ENCODE measurements at places on chromosomes 3 and 15.

GRCh38 chr15:98547741-98548138 lies 100.6 kb upstream of the IGF1R start:
- no peak for DNase-seq

DNA sequence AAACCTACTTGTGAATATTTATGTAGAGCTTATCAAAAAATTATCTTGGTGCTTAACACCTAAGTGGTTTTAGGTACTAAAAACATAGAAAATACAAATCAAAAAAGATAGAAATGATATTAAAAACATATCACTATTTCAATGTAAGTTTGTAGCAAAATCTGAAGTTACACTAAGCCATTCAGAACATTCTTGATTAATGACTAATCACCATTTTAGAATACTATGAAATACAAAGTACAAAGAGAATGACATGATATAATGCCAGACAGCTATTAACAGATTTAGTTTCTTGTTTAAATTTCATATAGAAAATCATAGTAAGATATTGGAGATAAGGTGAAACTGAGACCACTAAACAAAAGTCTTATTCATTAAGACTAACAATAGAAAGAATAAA lies 169.7 kb upstream of the AGTR1 start:
- no peak for DNase-seq

DNA sequence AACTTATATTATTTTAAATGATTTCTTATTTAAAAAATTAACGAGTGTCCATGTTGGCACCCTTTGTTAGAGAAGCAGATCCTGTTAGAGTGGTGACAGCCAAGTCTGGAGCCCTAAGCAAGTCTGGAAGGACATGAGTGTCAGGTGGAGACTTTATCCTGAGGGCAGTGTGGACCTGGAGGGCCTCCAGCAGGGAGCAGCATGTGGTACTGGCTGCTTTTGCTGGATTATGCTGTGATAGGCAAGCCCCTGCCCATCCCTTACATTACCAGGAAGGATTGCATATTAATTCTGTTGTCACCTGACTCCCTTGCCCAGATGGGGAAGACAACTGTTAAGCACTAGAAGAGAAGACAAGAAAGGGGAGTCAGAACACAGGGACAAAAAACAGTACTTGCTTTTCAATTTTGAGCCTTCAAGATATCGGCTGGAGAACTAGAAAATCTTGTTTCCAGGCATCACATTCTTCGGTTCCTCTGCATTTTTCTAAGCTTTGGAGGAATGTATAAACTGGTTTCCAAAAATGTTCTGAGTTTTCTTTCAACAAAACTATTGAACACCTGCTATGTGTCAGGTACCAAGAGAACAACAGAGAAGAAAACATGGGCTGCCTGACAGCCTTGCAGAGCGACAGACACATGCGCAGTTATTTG lies 22.7 kb downstream of the ZNF860 start:
- DNase-seq: no peak

DNA sequence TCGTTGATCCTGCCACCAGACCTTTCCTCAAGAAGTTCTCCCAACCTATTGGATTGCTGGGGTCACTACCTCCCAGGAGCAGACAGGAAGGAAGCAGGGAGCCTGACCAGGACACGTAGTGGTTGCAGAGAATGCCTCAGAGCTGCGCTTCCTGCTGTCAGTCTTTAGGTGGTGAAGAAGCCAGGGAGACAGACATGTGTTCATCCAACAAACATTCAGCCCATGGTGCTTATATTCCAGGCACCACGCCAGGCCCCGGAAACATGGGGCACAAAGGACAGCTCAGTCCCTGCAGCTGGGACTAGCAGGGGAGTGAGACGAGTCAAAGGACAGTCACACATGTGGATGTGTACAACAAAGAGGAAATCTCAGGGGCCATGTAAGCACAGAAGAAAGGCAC lies 26.0 kb upstream of the CORO2B start:
- DNase-seq: no peak

GRCh38 chr3:38646630-38647029 lies 2.9 kb downstream of the SCN5A start:
- DNase-seq: no peak

DNA sequence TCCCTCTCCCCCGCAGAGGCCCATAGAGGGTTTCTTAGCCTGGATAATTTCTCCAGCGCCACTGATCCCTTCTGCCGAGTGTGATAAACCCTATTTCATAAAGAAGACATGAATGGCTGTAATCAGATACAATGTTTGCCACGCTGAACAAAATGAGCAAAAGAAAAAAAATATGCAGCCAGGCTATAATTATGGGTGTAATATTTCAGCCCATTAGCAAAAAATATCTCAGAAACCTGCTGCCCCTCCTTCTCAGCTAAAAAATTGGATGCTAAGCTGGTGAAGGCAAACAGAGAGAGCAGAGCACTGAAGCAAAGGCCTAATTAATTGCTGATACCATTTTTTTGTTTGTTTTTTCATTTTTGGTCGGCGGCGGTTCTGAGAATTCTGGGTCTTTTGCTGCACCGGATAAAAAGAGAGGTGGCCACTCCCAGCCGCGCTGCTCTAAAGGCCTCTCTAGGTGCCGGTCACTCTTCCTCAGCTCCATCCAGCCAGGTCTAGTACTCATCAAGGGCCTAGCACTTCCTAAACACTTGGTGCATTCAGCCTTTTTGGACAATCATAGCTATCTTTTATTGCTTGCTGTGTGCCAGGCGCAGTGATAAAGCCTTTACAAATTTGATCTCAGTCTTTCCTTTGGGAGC lies 128.7 kb upstream of the TLE3 start:
- DNase-seq: no peak

DNA sequence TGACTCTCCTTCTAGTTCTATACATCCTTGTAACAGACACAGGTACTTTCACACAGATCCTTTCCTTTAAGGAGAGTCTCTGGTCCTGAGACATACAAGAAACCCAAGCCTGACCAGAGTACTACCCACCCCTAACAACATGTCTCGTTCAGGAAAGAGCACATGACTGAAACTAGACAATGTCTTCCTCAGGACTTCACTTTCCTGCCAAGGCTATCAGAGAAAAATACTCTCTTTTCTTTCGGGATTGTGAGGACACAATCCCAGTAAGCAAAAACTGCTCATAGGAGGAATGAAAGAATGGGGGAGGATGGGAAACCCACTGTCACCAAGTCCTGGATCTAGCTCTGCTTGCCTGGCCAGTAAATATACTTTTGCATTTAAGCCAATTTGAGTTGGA lies 11.5 kb upstream of the ANKRD28 start:
- no peak for DNase-seq

- DNase-seq: no peak
These were observed 85.7 kb downstream of the ARIH1 start for GRCh38 chr15:72559781-72560180.

- DNase-seq: no peak
These were observed 555.8 kb upstream of the ALCAM start for GRCh38 chr3:104810896-104811295.
